ENCODE measurements at places on chromosomes 1 and 21.

GRCh38 chr1:84688463-84689061 is 1.7 kb downstream of the SSX2IP start:
- no peak overlapping the region for H3K27ac ChIP-seq
- H3K4me1 ChIP-seq = peaks cover 17% of the 10 kb centered on the region
- no peaks in the 10 kb centered on the region for H3K36me3 ChIP-seq
- peak overlapping the region; percentile 98 for H3K4me3 ChIP-seq
- no peaks in the 10 kb centered on the region for H3K27me3 ChIP-seq

DNA sequence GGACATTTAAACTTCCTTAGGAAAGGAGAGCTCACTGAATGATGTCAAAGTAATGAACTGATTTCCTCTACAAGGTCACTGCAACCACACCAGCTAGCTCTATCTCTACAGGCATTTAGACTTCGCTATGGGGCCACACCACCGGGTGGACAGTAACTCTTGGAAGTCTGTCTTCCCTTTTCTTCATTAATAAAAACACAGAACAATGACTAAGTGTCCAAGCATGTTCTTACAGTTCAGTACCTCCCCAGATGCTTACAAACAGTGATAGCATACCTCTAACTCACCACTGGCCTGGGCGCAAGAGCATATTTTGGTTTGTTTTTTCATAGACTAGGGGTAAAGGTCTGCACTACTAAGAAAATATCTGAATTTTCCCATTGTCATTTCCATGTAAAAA is 54.6 kb downstream of the SIM2 start:
- H3K36me3 ChIP-seq = no peaks in the 10 kb centered on the region
- H3K27me3 ChIP-seq = no peaks in the 10 kb centered on the region
- H3K27ac ChIP-seq = no peak overlapping the region
- DNase-seq = no peak
- no peak overlapping the region for H3K4me3 ChIP-seq

- no peaks in the 10 kb centered on the region for H3K4me1 ChIP-seq
- H3K27ac ChIP-seq = no peak overlapping the region
- DNase-seq = no peak
- no peaks in the 10 kb centered on the region for H3K27me3 ChIP-seq
- no peaks in the 10 kb centered on the region for H3K36me3 ChIP-seq
These were observed 101.4 kb upstream of the RGS1 start for GRCh38 chr1:192474080-192474683.

DNA sequence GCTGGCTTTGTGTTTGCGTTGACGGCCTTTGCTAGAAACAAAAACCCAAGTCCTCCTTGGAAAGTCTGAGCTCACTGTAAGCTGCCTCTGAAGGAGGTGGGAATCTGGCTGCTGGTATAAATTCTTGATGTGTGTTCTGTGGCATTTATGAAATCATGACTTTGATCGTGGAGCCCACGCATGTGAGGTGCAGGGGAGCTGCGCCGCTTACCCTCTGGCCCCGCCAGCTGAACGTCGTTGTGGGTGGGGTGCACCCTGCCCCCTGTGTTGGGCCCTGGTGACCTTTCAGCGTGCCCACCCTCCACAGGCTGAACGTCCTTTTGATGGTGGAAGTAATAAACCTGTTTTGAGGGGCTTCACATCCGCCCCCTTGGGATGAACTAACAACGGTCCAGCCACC is 21.2 kb upstream of the DIP2A start:
- H3K4me3 ChIP-seq = no peak overlapping the region
- no peak for DNase-seq

GRCh38 chr1:94050675-94051074 is 70.3 kb downstream of the ABCA4 start:
- H3K36me3 ChIP-seq = no peaks in the 10 kb centered on the region
- DNase-seq = no peak
- no peaks in the 10 kb centered on the region for H3K4me1 ChIP-seq
- H3K27ac ChIP-seq = no peak overlapping the region
- no peak overlapping the region for H3K4me3 ChIP-seq
- no peaks in the 10 kb centered on the region for H3K27me3 ChIP-seq
